Calu3 (cell line): ENCODE measurements at places on chromosomes 2 and 18.

DNA sequence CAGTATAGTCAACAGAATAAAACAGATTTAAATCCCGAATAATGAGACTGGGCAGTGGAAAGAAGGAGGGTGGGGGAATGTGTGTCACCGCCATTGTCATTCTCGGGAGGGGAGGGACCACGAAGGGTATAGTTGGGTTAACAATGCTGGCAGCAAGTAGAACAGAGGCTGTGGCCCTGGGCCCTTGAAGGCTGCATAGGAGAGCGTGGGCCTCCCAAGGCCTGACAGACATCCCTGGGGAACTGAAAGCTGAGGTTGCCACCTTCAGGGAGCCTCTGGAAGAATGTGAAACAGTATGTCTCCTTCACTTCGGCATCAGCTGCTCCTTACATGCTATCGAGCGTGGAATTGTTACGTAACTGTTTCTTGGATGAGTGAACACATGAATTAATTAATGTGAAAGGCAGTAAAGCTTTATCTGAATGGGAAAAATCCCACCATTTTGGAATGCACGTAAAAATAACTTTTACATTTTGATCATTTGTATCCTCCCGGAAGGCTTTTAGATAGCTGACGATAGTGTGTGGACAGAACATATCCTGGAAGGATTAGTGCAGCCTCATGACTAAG is 92.8 kb upstream of the TTC39C start:
- DNase-seq, result no peak

- no peak for DNase-seq
These were observed 13.2 kb downstream of the KCTD18 start for GRCh38 chr2:200496696-200497095.

DNA sequence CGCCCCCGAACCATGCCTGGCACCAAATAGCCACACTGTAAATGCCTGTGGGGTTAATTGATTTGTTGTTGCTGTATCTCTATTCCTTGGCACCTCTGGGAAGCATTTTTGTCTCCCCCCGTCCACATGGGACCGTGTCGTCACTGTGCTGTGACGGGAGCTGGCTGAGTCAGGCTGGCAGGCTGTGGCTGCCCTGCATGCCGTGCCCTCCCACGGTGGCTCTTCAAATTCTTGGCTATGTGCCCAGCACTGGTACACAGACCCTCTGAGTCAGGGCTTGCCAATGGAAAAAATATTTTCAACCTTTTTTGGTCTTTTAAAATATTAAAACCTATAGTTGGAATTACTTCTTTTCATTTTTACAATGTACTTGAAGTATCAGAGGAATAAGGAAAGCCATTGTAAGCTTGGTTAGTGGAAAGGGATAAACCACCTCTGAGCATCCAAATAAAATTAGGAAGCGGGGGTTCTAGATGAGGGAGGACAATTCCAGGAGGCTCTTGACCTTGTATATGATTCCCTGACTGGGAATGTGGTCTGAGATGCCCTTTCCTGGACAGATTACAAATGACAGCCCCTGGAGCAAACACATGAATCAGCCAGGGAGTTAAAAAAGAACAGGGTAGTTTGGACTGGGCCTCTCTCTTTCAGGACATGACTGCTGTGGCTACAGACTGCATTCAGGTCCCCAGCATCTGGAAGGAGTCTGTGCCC is 59.4 kb downstream of the DGKD start:
- DNase-seq, result peak; percentile 88

DNA sequence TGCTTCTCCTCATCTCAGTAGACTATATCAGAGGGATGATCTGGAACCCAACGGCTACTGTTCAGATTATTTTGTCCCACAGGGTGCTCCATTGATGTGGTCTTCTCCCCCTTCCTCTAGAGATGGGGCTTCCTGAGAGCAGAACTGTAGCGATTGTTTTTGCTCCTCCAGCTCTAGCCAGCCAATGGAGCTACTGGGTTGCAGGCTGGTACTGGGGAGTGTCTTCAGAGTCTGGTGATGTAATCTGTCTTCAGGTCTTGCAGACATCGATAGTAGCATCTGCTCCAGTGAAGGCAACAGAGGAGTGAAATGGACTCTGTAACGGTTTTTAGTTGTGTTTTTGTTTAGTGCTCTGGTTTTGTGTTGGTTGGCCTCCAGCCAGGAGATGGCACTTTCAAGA is 621.9 kb downstream of the RNF144A start:
- DNase-seq, result no peak

DNA sequence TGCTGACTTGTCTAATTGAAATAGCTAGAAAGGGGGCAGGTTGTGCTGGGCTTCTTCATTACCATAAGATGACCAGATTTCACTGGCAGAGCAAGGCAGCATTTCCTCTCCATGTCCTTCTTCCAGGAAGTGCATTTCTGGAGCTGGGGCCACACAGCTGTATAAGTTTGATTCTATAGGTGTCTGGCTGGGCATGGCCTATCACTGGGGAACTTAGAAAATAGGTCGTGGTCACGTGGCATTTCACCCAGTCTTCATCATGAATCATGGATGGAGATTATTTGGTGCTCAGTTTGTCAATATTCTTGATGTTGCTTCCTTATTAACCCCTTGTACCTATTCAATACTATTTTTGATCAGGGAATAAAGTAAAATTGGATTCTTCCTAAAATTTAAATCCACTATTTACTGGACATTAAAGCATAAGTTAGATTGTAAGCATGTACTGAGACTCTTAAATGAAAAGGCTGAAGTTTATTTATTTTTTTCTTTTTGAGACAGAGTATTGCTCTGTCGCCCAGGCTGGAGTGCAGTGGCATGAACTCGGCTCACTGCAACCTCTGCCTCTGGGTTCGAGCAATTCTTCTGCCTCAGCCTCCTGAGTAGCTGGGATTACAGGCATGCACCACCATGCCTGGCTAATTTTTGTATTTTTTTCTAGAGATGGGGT is 49.5 kb upstream of the TMEM87B start:
- no peak for DNase-seq

- DNase-seq, result no peak
These were observed 138.2 kb downstream of the VAPA start for GRCh38 chr18:10051877-10052631.

DNA sequence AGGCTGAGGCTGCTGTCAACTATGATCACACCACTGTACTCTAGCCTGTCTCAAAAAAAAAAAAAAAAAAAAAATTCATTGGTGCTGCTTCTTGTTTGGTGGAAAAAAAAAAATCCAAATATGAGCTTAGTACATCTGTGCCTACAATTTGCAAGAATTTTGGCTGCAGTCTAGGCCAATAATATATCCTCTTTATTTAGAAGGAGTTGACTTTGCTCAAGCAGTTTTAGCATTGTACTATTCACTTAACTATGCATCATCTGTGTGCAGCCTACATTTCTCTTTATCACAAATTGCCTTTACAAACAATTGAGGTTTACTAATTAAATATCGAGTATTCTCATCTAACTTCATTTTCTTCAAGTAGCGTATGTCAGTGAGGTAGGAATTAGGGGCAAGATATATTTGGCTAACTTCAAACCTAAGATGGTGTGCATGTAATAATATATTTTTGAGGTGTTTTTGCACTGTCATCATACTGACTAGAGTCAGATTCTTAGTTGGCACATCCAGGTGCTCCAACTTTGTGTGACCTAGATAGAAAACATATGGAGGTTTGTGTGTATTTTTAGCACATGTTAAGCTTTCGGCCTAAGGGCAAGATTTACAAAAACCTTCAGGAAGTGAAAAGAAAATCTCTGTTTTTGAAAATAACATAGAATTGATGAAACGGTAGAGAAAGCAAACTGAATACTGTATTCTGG is 51.8 kb downstream of the PMS1 start:
- no peak for DNase-seq

- DNase-seq, result peak; percentile 52
These were observed 34.1 kb upstream of the MAT2A start for GRCh38 chr2:85504778-85505261.

GRCh38 chr2:96594282-96594681 is 43.8 kb downstream of the KANSL3 start:
- DNase-seq, result no peak

GRCh38 chr18:74457043-74457724 is at the start of gene DIPK1C:
DIPK1C (minus strand) TSS chr18:74457308; CDS start chr18:74457259, 49 bp downstream.
- DNase-seq, result no peak

DNA sequence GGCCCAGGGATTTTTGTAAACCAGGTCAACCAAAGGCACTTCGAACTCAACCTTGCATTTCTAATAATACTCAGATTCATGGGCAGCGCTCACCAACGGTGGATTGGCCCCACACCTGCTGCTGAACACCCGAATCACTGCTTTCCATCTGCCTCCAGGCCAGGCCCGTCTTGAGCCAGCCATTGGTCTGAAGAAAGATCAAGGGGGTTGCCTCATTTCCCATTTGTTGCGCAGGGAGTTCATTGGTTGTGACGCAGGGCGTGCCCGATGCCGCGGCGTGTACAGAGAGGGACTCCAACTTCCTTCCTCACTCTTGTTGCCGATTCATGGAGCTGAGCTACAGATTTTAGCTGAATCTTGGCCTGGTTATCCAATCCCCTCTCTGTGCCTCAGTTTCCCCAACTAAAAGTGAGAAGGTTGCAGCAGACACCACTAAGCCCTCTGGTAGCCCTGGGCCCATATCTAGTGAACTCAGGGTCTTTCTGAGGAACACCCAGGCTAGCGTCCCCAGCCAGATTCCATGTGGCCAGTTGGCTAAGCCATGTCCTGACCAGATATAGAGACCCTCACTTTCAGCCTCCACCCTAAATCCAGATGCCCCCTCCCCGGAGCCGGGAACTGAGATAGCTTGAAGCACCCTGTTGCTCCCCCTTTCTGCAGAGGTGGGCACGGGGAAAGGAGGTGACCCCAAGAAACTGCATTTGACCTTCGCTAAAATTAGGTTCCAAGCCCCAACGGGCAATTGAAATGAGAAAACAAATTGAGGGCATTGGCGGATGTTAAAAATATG is 60.9 kb upstream of the HPCAL1 start:
- no peak for DNase-seq

- no peak for DNase-seq
These were observed 15.7 kb downstream of the ARHGAP15 start for GRCh38 chr2:143144813-143145455.

GRCh38 chr2:217297096-217297495 is 437.2 kb upstream of the TNP1 start:
- DNase-seq, result no peak

DNA sequence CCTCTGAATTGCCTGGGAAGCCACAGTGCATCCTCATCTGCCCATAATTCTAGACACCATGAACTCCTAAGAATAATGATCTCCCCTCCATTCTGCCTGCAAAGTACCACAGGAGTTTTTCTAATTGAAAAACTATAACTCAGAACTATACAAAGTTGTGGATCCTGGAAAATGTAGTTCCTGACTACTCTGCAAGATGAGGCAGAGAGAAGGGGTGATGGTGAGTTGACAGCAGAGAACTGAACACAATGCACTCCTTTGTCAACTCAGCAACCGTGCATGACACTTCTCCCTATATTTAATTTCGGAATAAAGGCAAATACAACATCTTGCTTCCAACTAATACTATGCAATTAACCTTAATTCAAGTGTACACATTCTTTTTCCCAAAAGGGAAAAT is 471.1 kb upstream of the FAM98A start:
- no peak for DNase-seq

- DNase-seq, result no peak
These were observed 331.1 kb downstream of the PLCL1 start for GRCh38 chr2:198135481-198135934.

GRCh38 chr2:167898340-167898739 is 349.1 kb downstream of the STK39 start:
- DNase-seq, result no peak

DNA sequence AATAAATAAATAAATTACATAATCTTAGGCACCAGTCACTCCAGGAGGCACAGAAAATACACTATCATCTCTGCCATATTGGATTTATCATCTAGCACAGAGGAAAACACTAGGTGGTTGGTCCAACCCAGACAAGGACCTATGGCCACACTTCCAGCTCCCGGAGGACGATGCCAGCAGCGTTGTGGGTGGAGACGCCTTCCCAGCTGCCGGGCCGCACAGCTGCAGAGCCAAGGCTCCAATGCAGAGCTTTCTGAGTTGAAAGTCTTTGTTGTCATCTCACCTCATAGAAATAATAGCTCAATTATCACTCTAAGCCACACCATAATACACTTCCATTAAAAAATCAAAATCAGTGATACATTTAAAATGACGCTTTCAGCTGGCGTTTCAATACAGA is 457.1 kb upstream of the SALL3 start:
- DNase-seq, result no peak

DNA sequence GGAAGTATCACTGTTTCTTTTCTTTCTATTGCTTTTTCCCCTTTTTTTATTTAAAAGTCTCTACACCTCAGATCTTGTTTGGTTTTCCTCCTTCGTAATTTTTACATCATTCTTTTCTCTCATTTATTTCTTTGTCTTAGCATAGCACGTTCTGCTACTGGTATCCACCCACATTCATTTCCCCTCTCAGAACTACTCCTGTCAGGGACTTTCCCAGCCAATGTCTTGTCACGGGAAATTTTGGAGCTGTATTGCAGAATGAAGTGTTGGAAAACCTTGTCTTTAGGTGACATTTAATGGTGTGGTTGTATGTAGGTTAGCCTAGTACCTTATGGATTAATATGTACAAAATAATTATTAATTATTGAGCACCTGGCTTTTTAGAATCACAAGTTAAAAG is 34.0 kb downstream of the TTLL4 start:
- no peak for DNase-seq

DNA sequence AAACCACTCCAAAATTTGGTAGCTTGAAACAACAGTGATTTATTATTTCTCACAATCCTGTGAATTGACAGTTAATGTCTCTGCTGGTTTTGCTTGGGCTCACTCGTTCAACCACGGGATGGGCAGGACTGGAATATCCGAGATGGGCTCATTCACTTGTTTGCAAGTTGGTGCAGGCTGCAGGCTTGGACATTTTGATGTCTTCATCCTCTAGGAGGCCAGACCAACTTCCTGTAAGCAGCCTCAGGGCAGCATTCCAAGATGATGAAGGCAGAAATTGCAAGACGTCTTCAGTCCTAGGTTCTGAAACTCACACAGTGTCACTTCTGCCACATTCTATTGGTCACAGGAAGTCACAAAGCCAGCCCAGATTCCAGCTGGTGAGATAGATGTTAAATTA is 47.1 kb downstream of the GPR39 start:
- DNase-seq, result no peak

DNA sequence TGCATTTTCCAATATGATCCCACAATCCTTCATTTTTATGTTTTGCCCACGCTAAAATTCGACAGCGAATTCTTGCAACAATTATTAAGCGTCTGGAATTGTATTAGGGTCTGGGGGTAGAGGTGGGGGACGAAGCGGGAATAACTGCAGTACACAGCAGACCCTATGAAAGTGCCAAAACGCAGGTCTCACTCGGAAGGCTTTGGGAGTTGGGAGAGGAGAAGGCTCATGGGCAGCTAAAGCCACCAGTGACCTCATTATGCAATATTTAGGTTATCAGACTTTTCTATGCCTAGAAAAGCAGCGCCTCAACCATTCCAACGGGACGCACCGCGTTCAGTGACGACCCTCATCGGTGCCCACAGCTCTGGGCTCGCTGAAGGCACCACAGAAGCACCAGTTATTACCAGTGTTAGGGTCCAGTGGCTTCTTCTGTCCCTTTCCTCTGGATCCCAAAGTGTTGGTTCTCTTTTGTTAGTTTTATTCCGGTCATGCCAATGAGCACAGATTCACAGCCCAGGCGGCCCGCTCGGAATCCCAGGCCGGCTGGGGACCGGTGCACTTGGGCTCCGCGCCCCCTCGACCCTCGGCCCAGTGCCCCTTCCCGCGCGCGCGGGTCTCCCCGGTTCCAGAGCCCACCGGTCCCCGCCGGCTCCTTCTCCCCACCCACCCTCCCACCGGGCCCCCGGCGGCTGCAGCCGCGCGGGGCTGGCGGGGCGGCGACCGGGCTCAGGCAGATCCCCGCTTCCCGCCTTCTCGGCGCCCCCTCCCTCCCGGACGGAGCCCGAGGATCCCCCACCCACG is 737 bp upstream of the MAPK4 start:
- no peak for DNase-seq

GRCh38 chr2:201118121-201118960 is 2.4 kb downstream of the CFLAR start:
- peak; percentile 89 for DNase-seq
